CD4-positive, alpha-beta T cell treated with Interleukin-21 for 1 hour (primary cell): ENCODE measurements at places on chromosomes 1 and 21.

- DNase-seq = no peak
These were observed 42.1 kb downstream of the KIAA1614 start for GRCh38 chr1:180954801-180955165.

- DNase-seq = no peak
These were observed 56.6 kb upstream of the EDN2 start for GRCh38 chr1:41540886-41541591.

DNA sequence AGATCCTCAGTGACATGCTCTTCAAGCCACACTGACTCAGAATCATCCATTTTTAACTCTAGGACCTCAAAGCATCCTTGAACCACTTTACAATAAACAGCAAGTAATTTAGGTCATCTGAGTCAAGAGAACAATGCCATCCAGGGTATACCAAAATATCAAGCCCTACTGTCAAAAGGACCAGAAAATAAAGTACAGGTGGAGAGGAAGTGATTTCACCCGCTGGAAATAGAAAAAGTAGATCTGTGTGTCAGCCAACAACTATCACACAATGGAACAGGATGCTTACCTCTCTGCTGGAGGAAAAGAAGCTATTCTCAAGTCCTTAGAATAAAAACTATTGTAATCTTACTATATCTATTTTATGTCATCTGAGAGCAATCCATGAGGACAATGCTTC lies 37.0 kb downstream of the RERE start:
- DNase-seq = no peak

DNA sequence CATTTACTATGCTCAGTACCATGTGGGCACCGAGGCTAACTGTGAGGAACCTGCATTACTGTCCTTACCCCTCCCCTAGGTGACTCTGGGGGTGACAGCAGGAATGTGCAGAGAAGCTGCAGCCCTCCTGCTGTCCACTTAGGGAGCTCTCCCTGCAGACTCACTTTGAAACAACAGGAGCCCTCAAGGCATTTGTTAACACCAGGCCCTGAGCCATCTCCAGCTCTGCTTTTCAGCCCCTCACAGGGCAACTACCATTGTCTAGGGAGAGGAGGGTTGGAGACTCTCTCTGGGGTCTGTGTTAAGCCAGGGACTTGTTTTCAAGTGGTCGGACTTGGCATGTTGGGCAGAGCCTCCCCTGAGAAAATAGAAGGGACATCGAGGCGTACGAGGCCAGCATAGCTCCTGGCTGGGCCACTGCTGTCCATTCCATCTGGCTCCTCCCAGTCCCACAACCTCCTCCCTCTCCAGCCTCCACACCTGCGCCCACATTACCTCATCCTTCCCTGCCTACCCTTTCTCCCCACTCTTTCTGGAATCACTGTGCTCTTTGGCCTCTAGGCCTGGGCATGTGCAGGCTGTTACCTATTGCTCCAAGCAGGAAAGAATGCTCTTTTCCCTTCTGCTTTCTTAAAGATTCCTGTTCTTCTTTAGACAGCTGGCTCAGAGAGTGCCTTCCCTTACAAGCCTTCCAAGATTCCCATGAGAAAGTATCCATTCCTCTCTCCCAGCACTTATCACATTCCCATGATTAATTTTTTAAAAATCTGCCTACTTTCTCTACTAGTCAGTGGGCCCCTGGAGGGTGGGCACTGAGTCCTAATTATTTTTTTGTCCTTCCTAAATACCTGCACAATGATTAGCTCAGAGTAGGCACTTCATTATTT lies 102.7 kb upstream of the GCLM start:
- DNase-seq = no peak

DNA sequence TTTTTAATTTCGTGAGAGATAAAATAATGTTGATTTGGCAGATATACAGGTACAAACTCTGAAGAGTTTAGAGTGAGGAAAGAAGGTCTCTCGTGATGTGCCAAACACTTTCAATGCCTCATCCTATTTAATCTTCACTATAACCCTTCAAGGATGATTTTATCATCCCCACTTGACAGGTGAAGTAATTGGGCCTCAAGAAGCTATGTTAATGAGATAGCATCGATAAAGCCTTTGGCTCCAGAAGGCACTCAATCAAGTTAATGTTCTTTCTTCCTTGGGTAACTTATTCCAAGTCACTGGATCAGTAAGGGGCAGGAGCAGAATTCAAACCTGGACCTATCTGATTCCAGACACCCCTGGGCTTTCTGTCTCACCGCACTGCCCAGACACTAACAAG lies 7.2 kb downstream of the LMOD1 start:
- no peak for DNase-seq

GRCh38 chr1:164578479-164579200 lies 19.7 kb downstream of the PBX1 start:
- DNase-seq = no peak

- no peak for DNase-seq
These were observed 1.4 kb upstream of the OR2L3 start for GRCh38 chr1:248045209-248045608.

DNA sequence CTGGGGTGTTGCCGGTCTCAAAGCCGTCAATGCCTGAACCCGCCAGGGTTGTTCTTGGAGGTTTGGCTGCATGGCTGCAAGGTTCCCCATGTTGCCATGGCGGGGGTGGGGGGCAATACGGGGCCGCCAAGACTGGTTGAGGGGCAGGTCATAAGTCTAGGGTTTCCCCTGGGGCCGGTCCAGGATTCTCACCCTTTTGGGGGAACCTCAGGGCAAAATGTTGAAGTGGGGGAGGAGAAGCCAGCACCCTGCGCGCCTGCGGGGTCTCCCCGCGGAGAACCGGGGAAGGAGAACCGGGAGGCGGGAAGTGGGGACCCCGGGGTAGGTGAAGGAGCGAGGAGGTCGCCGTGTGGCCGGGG lies 401 bp upstream of the ARHGEF10L start:
- DNase-seq = no peak

- no peak for DNase-seq
These were observed 33.8 kb downstream of the MFSD2A start for GRCh38 chr1:39988618-39989343.

DNA sequence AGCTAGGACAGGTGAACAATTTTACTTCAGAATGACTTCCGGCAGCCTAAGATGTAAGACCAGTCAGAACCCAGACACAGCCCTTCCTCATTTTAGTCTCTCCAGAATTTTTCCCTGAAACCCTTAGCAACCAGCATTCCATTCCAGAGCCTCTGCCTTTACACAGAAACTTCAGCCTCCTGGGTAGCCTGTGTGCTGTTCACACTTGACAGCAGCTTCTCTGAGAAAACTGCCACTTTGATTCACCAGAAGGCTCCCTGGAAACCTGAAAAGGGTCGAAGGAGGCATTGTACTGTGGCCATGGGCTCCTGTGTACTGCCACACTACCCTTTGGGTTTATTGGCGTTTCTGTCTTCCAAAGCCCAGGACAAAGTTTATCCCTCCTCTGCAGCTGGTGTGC lies 17.4 kb downstream of the HYI start:
- no peak for DNase-seq

- DNase-seq = no peak
These were observed 149.5 kb downstream of the GRIK3 start for GRCh38 chr1:36884801-36885200.

GRCh38 chr1:205739348-205740160 lies 10.4 kb downstream of the NUCKS1 start:
- no peak for DNase-seq

DNA sequence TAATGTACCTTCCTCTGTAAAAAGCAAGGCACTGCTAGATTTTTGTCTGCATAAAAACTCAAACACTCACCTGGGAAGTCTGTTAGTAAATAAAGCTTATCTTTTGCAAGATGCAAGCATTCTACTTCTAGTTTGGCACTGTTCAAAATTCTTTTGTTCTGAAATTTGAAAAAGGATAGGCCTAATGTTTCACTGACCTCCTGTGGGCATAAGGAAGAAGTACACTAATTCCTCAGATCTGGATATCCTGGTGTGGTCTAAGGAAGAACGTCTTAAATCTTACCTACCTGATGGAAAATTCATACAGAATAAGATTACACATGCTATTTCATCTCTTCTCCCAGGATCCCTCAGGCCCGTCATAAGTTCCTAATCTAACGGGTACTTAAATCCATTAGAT lies 93.5 kb upstream of the CAMK1G start:
- DNase-seq = no peak

DNA sequence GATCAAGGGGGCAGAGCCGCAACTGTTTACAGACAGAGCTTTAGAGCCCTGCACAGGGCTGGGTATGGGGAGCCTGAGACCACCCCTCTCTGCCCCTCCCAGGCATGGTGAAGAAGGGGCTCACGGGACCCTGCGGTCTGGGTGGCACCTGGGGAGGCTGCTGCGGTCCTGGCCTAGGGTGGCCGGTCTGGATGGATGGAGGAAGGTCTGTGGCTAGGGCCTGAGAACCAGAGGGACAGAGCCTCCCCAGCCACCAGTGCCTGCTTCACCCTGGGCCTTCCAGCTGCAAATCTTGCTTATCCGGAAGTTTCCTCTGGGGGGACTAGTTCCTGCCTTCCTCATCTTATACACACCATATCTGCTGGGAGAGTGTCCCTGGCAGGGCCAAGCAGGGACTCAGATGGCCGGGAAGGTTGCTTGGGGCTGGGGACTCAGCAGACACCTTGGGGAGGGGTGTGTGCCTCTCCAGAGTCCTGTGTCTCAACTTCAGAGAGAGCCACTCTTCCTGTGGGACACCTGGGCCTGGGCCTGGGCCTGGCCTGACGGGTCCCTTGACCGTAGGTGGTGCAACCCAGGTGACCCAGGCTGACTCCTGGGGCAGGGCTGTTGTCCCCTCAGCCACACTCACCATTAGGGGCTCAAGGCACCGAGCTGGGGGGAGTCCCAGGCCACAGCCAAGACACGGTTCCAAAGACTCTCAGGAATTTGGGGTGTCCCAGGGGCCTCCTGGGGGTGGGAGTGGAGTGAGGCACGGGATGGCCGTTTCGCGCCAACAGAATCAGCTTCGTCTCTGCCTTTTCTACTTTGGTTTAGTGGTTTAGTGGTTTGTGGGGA lies 52.0 kb upstream of the ACTRT2 start:
- no peak for DNase-seq

DNA sequence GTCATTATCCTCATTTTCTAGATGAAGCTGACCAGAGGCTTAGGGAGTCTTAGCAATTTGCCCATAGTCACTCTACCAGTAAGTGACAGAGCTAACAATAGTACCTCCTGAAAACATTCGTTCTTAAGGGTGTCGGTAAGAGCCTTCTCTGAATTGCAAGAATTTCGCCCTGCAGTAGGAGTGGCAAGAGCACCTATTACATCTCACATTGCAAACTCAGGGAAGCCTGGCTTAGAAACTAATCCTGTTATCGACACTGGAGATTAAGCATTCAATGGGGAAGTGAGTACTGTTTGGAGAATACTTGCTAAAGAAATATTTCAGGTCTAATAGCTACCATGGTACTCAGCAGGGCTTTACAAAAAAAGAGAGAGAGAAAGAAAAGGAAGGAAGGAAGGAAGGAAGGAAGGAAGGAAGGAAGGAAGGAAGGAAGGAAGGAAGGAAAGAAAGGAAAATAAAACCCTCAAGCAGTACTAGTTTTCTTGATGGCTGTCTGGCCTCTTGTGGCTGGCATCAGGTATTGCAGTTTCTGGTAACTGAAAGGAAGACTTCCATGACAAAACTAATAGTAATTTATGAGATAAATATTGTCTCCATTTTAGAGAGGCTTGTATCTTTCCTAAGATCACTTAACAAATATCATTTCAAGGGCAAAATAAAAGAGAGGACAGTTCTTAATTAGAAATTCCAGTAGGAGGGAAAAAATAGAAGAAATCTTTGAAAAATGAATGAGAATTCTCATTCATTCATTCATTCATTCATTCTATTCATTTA lies 10.4 kb downstream of the C1orf226 start:
- peak; percentile 17 for DNase-seq

DNA sequence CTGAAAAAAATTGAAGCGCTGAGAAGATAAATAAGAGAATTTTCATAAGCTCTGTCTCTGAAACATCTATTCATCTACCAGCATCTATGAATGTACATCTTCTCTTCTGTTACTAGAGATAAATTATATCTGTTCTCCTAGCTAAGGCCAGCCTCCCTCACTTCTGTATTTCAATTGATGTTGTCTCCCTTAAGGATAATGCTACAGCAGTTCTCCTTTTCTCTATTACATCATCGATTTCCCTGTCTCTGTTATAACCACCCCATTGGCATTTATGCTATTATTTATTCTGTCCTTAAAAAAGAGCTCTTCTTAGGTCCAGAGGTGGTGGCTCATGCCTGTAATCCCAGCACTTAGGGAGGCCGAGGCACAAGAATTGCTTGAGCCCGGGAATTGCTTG lies 42.9 kb upstream of the TMCO2 start:
- DNase-seq = no peak

GRCh38 chr1:174075245-174075692 lies 53.1 kb upstream of the RC3H1 start:
- DNase-seq = no peak

DNA sequence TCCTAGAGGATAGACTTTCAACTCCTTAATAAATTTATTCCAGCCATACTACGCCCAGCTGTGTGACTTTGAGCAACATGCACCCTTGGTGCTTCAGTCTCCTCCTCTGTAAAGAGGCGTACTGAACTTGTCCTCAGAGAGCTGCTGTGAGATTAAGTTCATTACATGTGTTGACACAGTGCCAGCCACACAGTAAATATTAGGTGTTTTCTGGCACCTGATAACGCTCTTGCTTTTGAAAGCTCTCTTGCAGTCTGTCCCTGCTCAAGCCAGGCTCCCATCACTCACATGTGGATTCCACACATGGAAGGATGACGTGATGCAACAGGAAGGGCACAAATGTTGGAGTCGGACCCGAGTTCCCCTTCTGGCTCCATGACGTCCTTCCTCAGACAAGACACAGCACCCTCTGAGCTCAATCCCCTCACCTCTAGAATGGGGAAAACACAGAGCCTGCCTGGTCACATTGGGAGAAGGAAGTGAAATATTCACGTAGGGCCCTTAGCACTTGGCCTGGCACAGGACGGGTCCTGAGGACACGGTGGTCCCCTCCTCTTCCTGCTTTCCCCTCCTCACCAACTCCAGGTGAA lies 7.7 kb downstream of the IFNLR1 start:
- no peak for DNase-seq

DNA sequence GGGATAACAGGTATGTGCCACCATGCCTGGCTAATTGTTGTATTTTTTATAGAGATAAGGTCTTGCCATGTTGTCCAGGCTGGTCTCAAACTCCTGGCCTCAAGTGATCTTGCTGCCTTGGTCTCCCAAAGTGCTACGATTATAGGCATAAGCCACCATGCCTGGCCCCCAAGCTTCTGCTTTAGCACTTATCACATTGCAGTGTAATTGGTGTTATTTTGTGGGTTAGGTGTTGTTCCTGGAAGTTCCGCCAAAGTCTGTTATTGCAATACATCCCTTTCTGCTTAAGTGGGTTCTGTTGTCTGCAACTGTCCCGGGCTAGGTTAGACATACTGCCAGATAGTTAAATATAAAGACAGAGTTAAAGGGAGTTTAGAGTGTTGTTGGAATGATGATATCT lies 3.4 kb downstream of the ZCCHC17 start:
- DNase-seq = peak; percentile 49

GRCh38 chr1:76807543-76808260 lies 59.6 kb upstream of the ST6GALNAC5 start:
- no peak for DNase-seq

- no peak for DNase-seq
These were observed 188.4 kb upstream of the DMRTA2 start for GRCh38 chr1:50611675-50612074.
